ENCODE measurements at places on chromosomes 2 and 18.

DNA sequence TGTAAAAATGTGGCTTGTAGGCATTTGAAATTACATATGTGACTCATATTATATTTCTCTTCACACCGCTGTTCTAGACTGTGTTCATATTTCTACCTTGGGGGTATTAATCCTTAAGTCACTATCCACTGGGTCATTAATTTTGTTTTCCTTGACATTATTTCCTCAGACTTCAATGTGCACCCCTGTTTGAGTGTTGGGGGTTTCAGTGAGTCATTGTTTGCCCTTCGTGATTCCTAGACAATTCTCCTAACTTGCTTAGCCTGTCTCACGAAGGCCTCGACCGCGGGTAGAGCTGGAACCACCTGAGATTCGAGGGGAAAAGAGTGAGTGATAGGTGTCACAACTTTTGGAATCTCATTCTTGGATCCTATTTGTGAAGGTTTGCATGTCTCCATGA is 35.1 kb downstream of the NPAS2 start:
- DNase-seq: no peak

DNA sequence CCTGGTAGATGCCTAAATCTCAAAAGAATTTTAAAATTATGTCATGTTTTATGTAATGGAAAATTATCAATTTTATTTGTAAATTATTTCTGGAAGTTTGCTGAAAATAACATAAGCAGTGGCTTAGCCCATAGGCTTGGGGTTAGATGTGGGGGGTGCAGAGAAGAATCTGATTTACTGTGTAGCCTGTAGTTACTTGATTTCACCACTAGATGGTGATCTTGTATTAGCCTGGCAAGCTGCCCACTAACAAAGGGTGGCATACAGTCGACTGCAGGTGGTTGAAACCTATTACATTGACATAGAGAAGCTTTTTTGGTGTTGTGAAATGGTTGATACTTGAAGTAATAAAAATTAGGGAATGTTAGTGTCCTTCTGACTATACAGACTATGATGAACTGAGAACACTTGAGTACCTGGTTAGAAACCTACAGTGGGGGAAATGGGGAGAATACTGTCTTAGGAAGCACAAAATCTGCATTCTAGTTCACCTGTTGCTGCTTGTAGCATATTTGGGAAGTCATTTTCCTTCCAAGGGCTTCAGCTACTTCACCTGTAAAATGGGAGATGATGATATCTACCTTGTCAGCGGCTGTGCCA is 191.0 kb upstream of the LHCGR start:
- DNase-seq: no peak

DNA sequence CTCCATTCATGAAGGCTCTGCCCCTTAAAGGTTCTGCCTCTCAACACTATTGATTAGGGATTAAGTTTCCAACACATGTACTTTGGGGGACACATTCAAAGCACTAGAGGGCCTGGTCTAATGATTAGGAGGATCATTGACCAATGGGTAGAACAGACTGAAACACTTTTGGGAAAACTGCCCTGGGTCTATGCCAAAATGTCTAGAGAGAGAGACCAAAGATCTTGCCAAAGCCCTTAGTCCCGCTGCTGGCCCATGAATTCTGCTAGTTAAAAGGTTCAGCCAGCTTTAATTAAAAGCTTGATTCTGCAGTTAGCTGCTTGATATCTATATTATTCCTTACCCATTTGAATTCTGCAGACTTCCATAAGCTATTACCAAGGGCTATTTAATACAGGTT is 613.2 kb downstream of the SLC4A3 start:
- DNase-seq: no peak

DNA sequence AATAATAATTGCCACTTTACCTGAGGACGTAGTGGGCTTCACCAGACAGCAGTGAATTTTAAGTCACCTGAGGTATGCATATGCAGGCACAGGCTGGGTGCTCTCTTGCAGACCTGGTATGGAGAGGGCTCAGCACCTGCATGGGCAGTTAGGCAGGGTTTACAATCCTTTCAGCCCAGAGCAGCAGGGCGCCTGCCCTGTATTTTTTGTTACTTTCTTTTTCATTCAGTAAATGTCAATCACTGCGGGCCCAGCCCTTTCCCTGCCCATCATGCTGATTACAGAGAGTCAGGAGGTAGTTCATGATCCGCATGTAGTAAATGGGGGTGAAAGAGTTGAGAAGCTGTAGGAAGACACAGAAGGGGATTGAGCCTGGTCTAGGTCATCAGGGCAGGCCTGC is 147.0 kb upstream of the ALPP start:
- DNase-seq: no peak

- DNase-seq: no peak
Measured at GRCh38 chr2:111898703-111899514, 502 bp downstream of the MERTK start.

Data from stimulated activated CD4-positive, alpha-beta T cell treated with anti-CD3 and anti-CD28 coated beads, TNF-alpha, amount 100 ng/mL, for 1 hour (primary cell).